ENCODE measurements at places on chromosomes 7 and 10. TPM values are rescaled to one million over a fixed set of nuclear protein-coding genes. Genes with fewer than 3 reads are reported as not detected.

ATG9B gene
- total RNA-seq: 0.17 TPM

- DNase-seq: no peak
Observed at GRCh38 chr10:127702271-127702670, 34.7 kb upstream of the FOXI2 start.

DNA sequence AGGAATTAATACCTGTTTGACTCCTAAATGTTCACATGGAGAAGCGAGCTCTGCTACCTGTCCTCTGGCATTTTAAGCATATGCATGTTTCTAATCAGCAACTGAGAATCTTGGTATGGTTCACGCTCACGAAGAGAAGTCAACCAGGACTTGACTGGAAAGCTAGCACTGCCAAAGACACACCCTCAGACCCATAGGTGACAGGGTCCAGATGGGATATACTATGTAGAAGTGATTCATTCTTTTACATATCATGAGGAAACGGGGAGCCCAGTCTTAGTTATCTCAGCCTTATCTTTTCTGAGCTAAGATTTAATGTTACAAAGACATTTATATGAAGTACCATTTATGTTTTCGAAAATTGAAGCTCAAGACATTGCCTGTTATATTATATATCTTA lies 313.0 kb downstream of the DOCK4 start:
- DNase-seq: no peak

GRCh38 chr10:46995234-46995633 lies 84.0 kb downstream of the PTPN20 start:
- DNase-seq: no peak

GRCh38 chr10:103198648-103199047 lies 5.6 kb upstream of the NT5C2 start:
- no peak for DNase-seq

ASB15 gene
- total RNA-seq: not detected

ANKRD61 gene
- 1.3 TPM for total RNA-seq

DNA sequence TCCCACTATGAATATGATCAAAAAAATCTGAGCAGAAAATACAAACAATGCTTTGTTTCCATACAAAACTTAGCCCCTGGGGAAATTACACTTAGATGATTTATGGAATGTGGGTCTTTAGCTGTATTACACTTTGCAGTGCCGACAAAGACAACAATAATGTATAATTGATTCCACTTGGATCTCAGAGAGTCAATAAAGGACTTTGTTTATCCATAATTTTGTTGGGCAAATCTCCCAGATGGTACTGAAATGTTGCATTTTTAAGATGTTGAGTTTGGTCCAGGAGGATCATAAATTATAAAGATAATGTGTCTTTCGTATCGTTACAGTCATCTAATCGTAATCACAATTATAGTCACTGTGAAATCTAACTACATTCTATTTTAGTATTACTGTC lies 66.9 kb upstream of the DOCK1 start:
- DNase-seq: no peak

CPA2 gene
- not detected for total RNA-seq

BCAP29 gene
- 122 TPM for total RNA-seq

- DNase-seq: peak; percentile 33
Observed at GRCh38 chr10:90587081-90587491, 270.8 kb downstream of the HTR7 start.

- no peak for DNase-seq
Observed at GRCh38 chr7:116423499-116423898, 76.0 kb upstream of the CAV2 start.

OR2A12 gene
- total RNA-seq: not detected

DNA sequence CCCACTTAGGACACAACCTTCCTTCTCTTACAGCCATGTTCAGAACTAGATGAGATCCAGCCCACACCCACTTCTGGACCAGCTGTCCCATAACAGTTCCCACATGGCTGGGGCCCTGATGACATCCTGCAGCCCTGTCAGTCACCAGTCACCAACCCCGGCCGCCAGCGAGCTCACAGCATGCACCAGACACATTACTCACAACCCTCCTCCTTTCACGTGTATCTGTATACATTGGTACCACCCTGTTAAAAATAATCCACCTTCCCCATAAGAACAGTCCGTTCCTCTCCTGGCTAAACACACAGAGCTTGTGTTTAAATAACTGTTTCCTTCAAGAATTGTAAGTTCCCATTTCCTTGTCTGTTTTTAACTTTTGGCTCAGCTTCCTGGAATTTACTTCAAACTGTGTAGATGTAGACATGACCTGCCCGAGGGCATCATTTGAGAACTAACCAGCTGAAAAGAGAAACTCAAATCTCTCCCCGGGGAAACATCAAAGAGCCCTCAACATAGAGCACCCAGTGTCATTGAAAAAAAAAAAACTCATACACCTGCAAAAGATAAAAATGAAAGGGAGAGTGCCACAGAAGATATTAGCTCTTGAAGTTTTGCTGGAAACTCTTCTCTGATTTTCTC lies 26.0 kb upstream of the PRLHR start:
- DNase-seq: no peak

- no peak for DNase-seq
Observed at GRCh38 chr10:60189861-60190475, 199.7 kb downstream of the ANK3 start.

Data from H4 (cell line).